ENCODE measurements at places on chromosomes 12 and 14. TPM values are rescaled to one million over a fixed set of nuclear protein-coding genes. Genes with fewer than 3 reads are reported as not detected.

GRCh38 chr14:97407701-97408407 is 610.7 kb downstream of the VRK1 start:
- DNase-seq: no peak

ANKRD33 gene
- total RNA-seq: not detected

KRT81 gene
- total RNA-seq: not detected

GRCh38 chr14:39050389-39050788 is 52.6 kb downstream of the SEC23A start:
- no peak for DNase-seq

GRCh38 chr12:68122236-68122920 is 37.2 kb downstream of the IFNG start:
- no peak for DNase-seq

TCL1B gene
- not detected for total RNA-seq

KRT77 gene
- not detected for total RNA-seq

PIANP gene
- total RNA-seq: 0.79 TPM

DNA sequence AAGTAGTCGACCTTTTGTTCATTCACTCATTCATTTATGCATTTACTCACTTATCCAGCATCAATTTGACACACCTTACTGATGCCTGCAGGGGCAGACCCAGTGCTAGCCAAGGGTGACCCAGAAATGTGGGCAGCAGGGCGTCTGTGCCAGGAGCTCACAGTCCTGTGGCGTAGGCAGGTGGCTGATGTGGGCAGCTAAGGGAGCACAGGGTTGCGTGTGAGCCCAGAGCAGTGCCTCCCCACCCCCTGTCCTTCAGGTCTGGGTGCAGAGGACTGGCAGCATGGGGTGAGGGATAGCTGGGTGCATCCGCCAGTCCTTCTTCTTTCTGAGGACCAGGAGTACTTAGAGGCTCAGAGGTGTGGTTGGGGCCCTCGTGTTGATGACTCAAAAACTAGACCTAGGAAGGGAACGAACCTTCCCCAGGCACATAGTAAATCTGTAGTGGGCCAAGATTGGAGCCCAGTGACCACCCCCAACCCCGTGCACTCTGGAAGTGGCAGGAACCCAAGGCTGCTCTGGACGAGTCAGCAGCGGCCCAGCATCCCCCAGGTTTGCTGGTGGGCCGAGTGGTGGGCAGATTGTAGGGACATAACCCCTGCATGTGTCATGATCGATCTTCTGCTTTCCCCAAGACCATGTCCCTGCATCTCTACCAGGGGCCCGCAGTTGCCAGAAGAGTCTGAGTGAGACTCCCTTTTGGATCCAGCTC is 63.9 kb downstream of the BEGAIN start:
- no peak for DNase-seq

HSPA2 gene
- 1.9 TPM for total RNA-seq

- no peak for DNase-seq
These were observed 71.9 kb upstream of the METAP2 start for GRCh38 chr12:95402096-95402495.
